ENCODE measurements at places on chromosomes 7 and 10.

GRCh38 chr7:1563981-1564602 lies 5.7 kb downstream of the PSMG3 start:
- no peak for DNase-seq

GRCh38 chr7:5621776-5622175 lies 159.7 kb downstream of the RNF216 start:
- no peak for DNase-seq

DNA sequence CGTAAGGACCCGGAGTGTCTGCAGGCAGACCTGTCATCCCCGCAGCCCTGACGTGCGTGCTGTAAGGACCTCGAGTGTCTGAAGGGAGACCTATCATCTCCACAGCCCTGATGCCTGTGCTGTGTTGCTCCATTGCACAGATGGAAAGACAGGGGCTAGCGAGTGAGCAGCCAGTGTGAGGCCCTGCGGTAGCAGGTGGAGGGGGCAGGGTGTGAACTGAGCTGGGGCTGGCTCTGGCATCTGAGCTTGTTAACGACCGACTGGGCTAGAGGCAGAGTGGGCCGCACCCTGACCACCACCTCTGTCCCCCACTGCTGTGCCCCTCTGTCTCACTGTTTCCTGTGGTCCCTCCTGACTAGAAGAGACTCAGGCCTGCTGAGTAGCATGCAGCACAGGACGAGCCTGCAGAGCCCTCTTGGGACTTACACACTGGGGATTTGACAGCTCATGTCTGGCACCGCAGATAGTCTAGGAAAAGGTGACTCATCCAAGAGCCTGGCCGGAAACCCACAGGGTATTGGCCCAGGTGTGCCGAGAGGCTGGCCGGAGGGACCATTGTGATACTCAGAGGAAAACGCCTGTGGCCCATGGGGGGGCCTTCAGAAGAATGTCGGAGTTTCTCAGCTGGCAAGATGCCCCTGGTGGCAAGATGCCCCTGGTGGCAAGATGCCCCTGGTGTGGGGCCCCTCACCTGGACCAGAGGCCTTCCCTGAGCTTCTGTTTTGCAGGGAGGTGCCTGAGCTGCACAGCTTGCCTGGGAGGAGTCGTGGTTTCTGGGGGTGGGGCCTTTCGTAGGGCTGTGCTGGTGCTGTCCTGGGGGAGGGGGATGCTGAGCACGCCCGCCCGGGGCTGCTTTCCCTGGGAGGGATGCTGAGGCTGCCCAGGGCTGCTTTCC lies 34.3 kb downstream of the INPP5A start:
- DNase-seq: no peak

DNA sequence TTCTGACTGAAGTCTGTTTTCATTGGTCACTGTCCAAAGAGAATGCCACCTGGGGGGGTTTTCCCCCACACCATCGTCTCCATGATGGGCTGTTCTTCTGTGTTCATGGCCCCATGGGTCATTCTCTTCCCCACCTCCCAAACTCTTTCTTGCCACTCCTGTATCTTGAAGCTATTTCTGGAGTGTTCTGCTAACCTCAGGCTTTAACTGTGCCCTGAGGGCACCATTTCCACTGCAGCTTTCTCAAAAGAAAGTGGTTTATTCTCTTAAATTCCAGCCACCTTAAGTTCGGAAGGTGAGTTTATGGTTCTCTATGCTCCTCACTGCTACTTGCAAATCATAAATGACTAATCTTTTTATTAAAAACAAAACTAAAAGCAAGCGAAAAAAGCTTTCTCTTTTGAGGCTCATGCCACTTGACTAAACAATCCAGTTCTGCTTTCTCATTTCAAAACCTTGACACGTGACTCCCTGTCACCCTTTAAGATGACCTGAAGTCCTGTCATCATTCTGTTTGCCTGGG lies 7.4 kb upstream of the APBB1IP start:
- no peak for DNase-seq

- no peak for DNase-seq
Observed at GRCh38 chr10:7417807-7418206, 7.0 kb upstream of the SFMBT2 start.

GRCh38 chr10:97743169-97743943 lies 6.4 kb downstream of the ZFYVE27 start:
- DNase-seq: no peak

DNA sequence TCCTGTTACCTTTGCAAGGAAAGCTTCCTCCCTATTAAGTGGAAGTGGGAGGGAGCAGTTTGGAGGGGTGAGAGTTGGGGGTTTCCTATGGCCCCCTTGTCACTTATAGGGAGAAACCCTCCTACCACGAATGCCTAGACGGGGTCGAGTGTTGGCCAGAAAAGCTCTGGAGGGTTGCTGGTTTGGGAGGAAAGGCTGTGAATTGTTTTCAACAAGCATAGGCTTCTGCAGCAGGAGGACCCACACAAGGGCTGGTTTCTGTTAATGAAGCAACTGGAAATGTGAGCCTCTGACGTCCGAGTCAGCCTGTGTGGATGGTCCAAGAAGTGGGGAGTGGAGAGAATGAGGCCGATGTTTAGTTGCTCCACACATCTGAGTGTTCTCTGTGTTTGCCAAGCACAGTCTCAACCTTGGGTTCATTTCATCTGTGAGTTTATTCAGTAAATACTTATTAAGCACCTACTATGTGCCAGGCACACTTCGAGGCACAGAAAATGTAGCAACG lies 37.3 kb upstream of the LEP start:
- DNase-seq: no peak
